Stimulated activated CD8-positive, alpha-beta memory T cell treated with anti-CD3 and anti-CD28 coated beads, Interleukin-4, amount 100 ng/mL, for 1 hour (primary cell): ENCODE measurements at places on chromosomes 4 and X.

GRCh38 chrX:29065477-29065876, 478.2 kb downstream of the IL1RAPL1 start:
- no peak for DNase-seq

DNA sequence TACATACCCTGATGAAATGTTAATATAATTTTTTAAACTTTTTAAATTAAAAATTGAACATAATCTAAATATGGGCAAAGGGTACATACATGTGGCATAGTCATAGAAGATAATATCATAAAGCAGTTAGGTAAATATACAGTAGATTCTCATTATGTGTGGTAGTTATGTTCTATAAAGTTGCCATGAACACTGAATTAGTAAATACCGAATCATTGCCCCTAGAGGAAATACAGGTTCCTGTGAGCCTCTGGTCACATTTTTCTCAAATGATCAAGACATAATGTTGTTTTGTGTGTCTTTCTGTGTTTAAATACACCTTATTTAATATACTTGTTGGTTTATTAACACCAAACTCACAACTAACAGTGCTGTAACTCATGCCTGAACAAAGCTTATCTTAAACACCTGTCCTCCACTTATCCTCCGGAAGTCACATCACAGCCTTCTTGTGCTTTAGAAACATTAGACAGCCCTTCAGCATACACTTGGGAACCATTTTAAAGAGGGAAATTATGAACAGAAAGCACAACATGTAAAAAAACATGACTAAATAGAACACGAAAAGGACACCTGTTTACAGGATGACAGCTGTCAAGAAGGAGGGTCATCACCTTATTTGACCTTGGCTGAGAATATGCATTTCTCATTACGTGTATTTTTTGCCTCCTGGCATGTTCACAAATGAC, 169.4 kb upstream of the NAP1L5 start:
- no peak for DNase-seq

GRCh38 chr4:37816719-37817118, 9.8 kb upstream of the PGM2 start:
- DNase-seq = no peak

GRCh38 chrX:137891431-137891830, 325.5 kb downstream of the ZIC3 start:
- no peak for DNase-seq

DNA sequence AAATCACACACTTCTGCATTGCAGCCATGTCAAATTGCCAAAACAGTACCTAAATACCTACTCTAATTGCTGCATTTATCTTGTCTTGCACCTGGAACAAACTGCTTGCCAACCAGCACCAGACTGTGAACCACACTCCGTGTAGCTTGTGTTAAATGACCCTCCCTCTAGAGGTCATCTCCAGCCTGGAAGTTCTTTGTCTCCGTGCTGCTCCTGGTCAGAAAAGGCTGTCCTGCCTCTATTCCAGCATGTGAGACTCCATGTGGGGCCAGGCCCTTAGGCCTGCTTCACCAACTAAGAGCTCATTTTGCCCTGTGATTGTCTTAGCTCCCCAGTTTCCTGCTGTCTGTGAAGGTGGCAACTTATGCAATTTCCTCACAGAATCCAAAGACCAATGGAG, 28.3 kb downstream of the CNGA2 start:
- DNase-seq = no peak

- DNase-seq = no peak
These were observed 4.8 kb downstream of the WDR44 start for GRCh38 chrX:118350706-118351105.

DNA sequence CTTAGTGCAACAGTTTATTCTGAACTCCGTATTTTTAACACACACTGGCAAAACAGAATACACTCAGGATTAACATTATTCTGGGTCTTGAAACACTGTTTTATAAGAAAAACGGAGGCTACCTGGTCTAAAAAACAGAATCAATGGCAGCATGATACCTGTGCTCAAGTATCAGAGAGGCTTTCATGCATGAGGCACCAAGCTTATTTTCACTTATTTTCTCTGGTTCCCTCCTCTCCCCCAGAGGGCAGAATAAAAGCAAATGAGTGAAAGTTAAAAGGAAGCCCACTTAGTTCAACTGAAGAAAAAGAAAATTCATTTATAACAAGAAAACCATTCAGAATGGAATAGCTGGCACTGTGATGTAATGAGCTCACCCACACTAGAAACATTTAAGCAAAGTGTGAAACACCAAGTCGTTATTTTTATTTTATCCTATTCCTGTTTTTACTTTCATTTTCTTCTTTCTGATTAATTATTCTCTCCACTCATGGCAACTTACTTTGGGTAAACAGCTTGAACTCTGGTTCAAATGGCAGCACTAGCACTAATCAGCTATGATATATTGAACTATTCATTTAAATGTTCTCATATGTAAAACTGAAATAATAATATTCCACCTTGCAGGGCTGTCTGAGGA, 211.8 kb downstream of the PPP3CA start:
- no peak for DNase-seq

GRCh38 chrX:94676285-94676684, 1002.3 kb downstream of the FAM133A start:
- DNase-seq = no peak

- no peak for DNase-seq
These were observed 8.8 kb upstream of the NKX1-1 start for GRCh38 chr4:1414831-1415680.

DNA sequence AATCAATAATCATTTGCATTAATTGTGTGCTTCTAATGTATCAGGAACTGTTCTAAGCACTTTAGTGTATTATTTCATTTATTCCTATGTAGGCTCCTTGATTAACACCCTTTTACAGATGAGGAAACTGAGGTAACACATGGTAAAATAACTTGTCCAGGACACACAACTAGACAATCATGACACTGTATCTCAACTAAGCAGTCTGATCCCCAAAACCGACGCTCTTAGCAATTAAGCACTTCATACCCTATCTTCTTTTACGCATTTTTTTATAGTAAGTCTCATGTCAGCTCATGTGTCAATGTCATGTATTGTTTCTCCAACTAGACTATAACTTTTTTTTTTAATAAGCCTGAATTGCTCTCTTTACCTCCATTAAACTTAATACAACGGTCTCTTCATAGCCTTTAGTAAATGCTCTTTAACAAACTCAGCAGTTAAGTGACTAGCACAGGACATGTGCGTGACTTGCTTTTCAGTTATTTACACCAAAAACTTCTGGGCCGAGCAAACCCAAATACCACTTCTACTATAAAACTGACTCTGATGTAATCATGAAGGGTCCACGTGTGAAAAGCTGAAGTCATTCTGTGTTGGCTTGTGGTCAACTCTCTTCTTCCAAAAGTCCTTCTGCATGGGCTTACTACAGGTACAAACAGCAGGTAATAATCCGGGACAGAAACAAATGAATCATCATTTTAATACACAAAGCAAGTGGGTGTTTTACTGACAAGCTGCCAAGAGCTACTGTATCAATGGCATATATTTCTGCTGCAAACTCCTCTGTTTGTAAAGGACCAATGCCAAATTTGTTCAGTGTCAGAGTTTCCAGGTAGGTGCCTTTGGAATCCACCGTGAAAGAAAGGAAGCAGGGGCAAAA, 7.9 kb upstream of the AMBN start:
- DNase-seq = no peak

- DNase-seq = no peak
These were observed 62.1 kb upstream of the LANCL3 start for GRCh38 chrX:37509349-37509748.

- DNase-seq = no peak
These were observed 335.4 kb upstream of the FAT1 start for GRCh38 chr4:187059021-187059420.

DNA sequence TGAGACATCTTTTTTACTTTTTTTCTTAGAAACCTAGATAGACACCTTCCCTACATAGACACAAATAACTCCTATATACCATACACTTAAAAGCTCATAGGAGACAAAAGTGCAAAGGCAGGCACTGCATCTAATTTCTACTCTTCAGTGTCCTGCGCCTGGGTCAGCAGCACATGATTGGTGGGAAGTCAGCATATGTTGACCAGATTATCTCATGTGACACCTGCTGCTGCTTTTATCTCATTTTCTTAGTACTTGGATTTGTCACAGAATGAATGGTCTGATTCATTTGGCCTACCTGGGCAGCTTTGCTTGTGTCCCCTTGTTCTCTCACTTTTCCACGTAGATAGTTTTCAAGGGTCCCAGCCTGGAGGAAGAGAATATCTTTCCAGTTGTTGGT, 24.9 kb upstream of the LNX1 start:
- DNase-seq = no peak

DNA sequence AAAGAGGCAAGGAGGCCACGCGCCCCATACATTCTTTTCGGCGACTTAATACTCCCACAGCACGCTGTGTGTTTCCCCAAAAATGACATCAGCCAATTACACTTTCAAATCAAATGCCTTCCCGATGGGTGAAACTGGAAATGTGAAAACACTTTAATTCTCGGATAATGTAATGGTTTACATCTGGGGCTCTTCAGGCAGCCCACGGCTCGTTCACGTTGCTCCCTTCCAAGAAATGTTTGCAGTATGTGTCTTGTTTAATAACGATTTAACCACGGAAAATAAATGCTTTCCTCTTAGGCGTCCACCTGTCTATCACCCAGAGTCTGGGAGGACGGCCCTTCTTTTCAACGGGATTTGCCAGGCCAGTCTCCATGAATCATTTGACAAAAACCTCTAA, 272.5 kb downstream of the SHOX start:
- no peak for DNase-seq

- DNase-seq = no peak
These were observed 40.9 kb upstream of the DCLK2 start for GRCh38 chr4:150037251-150037856.

DNA sequence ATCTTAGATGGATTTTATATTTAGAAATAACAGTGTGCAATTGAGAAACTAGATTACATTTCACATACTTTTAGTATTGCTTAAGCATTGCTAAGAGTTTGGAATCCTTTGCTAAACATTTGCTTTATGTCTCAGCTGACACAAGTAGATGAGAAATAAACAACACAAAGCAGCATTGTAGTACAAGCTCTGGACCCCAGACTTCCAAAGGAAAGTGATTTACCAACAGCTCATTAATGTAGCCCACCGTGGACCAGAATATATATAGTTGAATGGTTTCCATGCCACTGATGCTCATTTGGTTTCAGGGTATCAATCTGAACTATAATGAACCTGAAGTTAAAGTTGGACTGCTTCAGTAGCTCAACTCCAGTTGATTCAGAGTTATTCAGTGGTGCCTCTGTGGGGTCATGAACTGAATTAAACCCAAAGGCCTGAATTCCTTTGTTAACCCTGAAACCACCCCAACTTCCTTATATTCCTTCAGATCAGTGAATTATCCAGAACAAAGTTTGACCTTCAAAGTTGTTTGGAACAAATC, 132.1 kb upstream of the NEIL3 start:
- DNase-seq = no peak

GRCh38 chr4:131367441-131367840, 1781.7 kb upstream of the PCDH10 start:
- no peak for DNase-seq

- no peak for DNase-seq
These were observed 106.3 kb downstream of the RPA4 start for GRCh38 chrX:96989830-96990571.
